ENCODE measurements at places on chromosomes 6 and 20. TPM values are rescaled to one million over a fixed set of nuclear protein-coding genes. Genes with fewer than 3 reads are reported as not detected.
A peak's percentile ranks its signal among the peaks of the same experiment; 100 is the strongest.

- no peak for DNase-seq
Measured at GRCh38 chr6:117550618-117551242, 51.6 kb downstream of the GOPC start.

PHACTR1 gene
- 1.6 TPM for total RNA-seq

DNA sequence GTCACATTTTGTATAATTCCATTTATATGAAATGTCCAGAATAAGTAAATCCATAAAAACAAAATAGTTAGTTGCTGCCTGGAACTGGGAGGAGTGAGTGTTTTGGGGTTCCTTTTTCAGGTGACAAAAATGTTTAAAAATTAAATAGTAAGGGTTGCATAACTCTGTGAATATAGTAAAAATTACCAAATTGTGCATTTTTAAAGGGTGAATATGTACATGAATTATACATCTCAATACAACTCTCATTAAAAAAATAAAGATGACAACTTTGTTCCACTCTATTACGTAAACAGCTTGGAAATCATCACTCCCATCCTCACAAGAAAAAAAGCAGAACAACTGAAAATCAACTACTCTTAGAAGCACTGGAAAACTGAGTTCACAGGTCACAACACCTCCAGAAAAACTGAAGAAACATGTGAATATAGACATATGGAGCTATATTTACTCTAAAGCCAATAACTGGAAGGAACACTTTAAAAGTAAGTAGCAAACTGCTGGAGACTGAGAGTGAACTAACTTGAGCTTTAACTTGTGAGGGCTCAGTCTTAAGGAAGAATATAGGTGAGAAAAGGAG is 40.0 kb downstream of the RANBP9 start:
- no peak for DNase-seq

DNA sequence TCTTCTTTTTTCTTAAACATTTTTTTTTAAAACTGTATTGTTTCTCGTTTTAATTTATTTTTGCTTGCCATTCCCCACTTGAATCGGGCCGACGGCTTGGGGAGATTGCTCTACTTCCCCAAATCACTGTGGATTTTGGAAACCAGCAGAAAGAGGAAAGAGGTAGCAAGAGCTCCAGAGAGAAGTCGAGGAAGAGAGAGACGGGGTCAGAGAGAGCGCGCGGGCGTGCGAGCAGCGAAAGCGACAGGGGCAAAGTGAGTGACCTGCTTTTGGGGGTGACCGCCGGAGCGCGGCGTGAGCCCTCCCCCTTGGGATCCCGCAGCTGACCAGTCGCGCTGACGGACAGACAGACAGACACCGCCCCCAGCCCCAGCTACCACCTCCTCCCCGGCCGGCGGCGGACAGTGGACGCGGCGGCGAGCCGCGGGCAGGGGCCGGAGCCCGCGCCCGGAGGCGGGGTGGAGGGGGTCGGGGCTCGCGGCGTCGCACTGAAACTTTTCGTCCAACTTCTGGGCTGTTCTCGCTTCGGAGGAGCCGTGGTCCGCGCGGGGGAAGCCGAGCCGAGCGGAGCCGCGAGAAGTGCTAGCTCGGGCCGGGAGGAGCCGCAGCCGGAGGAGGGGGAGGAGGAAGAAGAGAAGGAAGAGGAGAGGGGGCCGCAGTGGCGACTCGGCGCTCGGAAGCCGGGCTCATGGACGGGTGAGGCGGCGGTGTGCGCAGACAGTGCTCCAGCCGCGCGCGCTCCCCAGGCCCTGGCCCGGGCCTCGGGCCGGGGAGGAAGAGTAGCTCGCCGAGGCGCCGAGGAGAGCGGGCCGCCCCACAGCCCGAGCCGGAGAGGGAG is 580 bp downstream of the VEGFA start:
- peak; percentile 22 for DNase-seq

- peak; percentile 37 for DNase-seq
Measured at GRCh38 chr20:45306431-45306982, at the start of gene RBPJL. Gene RBPJL, plus strand, starts transcription at chr20:45306840. Its CDS starts 83 bp downstream, at chr20:45306923.

EBF4 gene
- total RNA-seq, result 5.8 TPM

DNA sequence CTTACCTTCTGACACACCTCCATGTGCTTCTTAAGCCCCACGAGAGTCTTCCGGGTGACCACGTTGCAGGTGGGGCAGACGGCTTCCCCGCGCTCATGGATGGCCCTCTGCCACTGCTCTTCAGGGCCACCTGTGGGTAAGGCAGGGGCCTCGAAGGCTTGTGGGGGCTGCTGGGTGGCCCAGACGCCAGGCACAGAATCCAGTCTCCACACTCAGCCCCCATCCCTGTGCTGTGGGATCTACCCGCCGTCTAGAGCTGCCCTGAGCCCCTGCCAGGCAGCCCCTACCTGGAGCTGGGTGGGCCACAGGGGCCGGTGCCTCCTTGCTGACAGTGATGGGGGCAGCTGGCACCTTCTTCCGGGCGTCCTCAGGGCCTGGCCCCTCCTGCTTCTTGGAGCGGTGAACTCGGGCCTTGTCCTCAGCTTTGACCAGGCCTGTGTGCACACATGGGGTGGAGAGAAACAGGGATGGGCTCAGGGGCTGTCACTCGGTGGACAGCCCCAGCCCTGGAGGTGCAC is 5.9 kb downstream of the ZNF512B start:
- DNase-seq, result no peak

FAM209B gene
- 2.9 TPM for total RNA-seq

GRCh38 chr6:116221911-116222310 is 32.0 kb downstream of the TSPYL4 start:
- DNase-seq, result no peak

GRCh38 chr6:109052852-109053251 is 41.8 kb downstream of the SESN1 start:
- DNase-seq, result no peak

NNAT gene
- not detected for total RNA-seq

- no peak for DNase-seq
Measured at GRCh38 chr6:167567142-167568033, 242.5 kb downstream of the TTLL2 start.

BMP7 gene
- not detected for total RNA-seq

CRISP3 gene
- not detected for total RNA-seq

TCP1 gene
- 222 TPM for total RNA-seq

DNA sequence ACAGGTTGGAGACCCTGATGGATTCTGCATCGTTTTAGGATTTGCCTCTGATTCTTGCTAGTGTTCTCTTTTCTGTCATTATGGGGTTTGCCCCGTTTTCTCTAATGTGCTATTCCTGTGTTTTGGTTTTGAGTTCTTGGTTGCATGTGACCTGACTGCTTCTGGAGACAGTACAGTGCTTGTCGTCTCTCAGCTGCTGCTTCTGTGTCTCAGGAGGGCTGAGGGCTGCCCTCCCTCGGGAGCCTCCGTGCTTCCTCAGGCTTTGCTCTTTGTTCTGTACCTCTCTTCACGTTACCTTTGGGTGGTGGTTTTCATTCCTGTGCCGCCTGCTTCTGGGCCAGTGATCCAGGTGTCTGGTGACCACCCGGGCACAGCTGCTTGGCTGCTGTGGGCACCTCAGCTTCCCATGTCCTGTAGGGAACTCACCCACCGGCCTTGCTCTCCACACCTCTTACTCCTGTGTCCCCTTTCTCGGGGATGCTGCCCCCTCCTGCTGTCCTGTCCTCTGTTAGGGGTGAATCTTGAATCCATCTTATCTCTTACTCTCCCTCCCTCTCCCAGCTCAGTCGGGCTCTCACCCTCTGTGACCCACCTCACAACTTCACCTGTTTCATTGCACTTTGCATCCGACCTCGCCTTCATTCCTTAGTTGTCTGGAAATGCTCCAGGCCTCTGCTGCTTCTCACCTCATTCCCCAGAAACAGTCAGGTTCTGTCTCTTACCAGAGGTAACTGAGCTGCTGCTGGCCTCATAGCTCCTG is 33.2 kb downstream of the PANK2 start:
- no peak for DNase-seq

DNA sequence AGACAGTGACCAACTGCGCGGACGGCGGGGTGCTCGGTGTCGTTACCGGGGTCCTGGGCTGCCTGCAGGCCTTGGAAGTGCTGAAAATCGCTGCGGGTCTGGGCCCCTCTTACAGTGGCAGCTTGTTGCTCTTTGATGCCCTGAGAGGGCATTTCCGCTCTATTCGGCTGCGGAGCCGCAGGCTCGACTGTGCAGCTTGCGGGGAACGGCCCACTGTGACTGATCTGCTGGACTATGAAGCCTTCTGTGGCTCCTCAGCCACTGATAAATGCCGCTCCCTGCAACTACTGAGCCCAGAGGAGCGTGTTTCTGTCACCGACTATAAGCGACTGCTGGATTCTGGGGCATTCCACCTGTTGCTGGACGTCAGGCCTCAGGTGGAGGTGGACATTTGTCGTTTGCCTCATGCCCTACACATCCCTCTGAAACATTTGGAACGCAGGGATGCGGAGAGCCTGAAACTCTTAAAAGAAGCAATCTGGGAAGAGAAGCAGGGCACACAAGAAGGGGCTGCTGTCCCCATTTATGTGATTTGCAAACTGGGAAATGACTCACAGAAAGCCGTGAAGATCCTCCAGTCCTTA is 1.0 kb downstream of the MOCS3 start:
- DNase-seq, result peak; percentile 12

Measured in CD8-positive, alpha-beta T cell (primary cell).